ENCODE measurements at places on chromosomes 6 and 20. TPM values are rescaled to one million over a fixed set of nuclear protein-coding genes. Genes with fewer than 3 reads are reported as not detected.

IGF2R gene
- total RNA-seq = 53.3 TPM

NKX2-2 gene
- total RNA-seq = not detected

KCNK16 gene
- total RNA-seq = not detected

NMBR gene
- not detected for total RNA-seq

LST1 gene
- total RNA-seq = 9.5 TPM

CFAP61 gene
- total RNA-seq = not detected

REM1 gene
- total RNA-seq = not detected

BCAS1 gene
- 1.0 TPM for total RNA-seq

MAN1A1 gene
- 31.7 TPM for total RNA-seq

GRCh38 chr20:47780720-47781389 is 4.4 kb downstream of the SULF2 start:
- H3K27me3 ChIP-seq = no peaks in the 10 kb centered on the region
- H3K4me1 ChIP-seq = peaks cover 11% of the 10 kb centered on the region
- no peak for DNase-seq
- H3K36me3 ChIP-seq = peaks cover 1% of the 10 kb centered on the region
- no peak overlapping the region for H3K27ac ChIP-seq

DNA sequence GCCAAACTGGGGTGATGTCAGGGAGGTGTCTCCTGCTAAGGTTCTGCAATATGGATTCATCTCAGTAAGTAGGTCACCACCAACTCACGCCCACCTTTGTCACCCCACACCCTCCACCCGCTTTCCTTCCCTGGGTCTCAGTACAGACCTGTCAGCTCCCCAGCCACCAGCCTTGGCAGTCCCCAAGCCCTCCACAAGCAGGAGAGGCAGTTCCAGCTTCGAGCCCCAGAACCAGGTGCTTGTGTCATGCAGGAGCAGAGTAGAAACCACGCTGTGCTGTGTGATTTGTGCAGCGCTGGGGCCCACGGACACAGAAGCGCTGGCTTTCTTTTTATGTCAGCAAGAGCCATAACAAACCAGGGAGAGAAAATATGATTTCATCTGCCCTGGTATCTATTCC is 89.0 kb upstream of the CDH4 start:
- DNase-seq = no peak
- H3K36me3 ChIP-seq = no peaks in the 10 kb centered on the region
- no peaks in the 10 kb centered on the region for H3K27me3 ChIP-seq
- no peak overlapping the region for H3K27ac ChIP-seq

- H3K27ac ChIP-seq = no peak overlapping the region
- H3K36me3 ChIP-seq = no peaks in the 10 kb centered on the region
- no peaks in the 10 kb centered on the region for H3K27me3 ChIP-seq
- H3K4me3 ChIP-seq = peak overlapping the region; percentile 39
- H3K4me1 ChIP-seq = peaks cover 14% of the 10 kb centered on the region
Observed at GRCh38 chr6:16700202-16700915, 60.9 kb downstream of the ATXN1 start.

- H3K36me3 ChIP-seq = no peaks in the 10 kb centered on the region
- no peaks in the 10 kb centered on the region for H3K27me3 ChIP-seq
- no peak overlapping the region for H3K27ac ChIP-seq
- no peak for DNase-seq
- no peak overlapping the region for H3K4me3 ChIP-seq
Observed at GRCh38 chr20:38752029-38752428, 3.8 kb downstream of the ACTR5 start.

GRCh38 chr6:149508485-149508884 is 23.7 kb upstream of the ZC3H12D start:
- H3K4me3 ChIP-seq = no peak overlapping the region
- DNase-seq = no peak
- H3K27ac ChIP-seq = no peak overlapping the region

DNA sequence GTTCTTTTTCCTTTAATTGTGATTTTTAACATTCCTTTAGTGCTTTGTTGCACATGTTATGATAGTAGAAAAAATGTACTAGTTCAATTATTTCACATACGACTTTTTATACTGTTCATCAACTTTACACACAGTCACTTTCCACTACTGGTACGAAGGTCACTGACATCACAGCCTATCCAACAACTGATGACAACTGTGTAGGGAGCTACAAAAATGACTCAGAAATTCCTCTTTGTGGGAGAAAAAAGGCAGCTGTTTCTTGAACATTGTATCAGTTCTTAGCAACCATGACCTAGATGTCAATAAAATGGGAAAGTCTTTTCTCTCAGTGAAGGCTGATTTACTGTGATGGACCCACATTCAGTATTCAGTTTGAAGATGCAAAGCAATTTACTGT is 7.0 kb upstream of the ID4 start:
- no peaks in the 10 kb centered on the region for H3K27me3 ChIP-seq
- no peak overlapping the region for H3K4me3 ChIP-seq
- H3K4me1 ChIP-seq = no peaks in the 10 kb centered on the region
- no peak overlapping the region for H3K27ac ChIP-seq
- H3K36me3 ChIP-seq = no peaks in the 10 kb centered on the region
- no peak for DNase-seq

DNA sequence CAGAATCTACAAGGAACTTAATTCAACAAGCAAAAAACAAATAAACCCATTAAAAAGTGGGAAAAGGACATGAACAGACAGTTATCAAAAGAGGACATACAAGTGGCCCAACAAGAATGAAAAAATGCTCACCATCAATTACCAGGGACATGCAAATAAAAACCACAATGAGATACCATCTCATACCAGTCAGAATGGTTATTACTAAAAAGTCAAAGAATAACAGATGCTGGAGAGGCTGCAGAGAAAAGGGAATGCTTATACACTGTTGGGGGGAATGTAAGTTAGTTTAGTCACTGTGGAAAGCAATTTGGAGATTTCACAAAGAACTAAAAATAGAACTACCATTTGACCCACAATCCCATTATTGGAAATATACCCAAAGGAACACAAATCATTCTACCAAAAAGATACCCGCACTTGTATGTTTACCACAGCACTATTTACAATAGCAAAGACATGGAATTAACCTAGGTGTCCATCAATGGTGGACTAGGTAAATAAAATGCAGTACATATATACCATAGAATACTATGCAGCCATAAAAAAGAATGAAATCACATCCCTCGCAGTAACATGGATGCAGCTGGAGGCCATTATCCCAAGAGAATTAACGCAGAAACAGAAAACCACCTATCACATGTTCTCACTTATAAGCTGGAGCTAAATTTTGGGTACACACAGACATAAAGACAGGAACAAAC is 48.4 kb downstream of the RNGTT start:
- H3K27me3 ChIP-seq = no peaks in the 10 kb centered on the region
- DNase-seq = no peak
- H3K4me3 ChIP-seq = no peak overlapping the region
- no peak overlapping the region for H3K27ac ChIP-seq
- no peaks in the 10 kb centered on the region for H3K36me3 ChIP-seq

DNA sequence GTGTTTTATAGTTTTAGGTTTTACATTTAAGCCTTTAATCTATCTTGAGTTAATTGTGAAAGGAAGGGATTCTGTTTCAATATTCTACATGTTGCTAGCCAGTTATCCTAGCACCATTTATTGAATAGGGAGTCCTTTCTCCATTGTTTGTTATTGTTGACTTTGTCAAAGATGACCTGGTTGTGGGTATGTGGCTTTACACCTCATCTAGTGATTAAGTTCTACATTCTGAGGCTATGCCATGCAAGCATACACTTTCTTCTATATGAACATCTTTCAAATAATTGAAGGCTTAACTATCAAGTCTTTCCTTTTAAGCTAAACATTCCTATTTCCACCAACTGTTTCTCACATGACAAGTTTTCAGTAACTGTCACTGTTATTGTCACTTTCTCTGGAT is 46.1 kb downstream of the ME1 start:
- no peak for DNase-seq
- H3K27ac ChIP-seq = no peak overlapping the region
- H3K27me3 ChIP-seq = no peaks in the 10 kb centered on the region
- H3K4me3 ChIP-seq = no peak overlapping the region
- no peaks in the 10 kb centered on the region for H3K4me1 ChIP-seq
- H3K36me3 ChIP-seq = no peaks in the 10 kb centered on the region

GRCh38 chr20:1440024-1440423 is 26.6 kb downstream of the NSFL1C start:
- no peak overlapping the region for H3K4me3 ChIP-seq
- peaks cover 41% of the 10 kb centered on the region for H3K36me3 ChIP-seq
- peak; percentile 35 for DNase-seq
- no peak overlapping the region for H3K27ac ChIP-seq

DNA sequence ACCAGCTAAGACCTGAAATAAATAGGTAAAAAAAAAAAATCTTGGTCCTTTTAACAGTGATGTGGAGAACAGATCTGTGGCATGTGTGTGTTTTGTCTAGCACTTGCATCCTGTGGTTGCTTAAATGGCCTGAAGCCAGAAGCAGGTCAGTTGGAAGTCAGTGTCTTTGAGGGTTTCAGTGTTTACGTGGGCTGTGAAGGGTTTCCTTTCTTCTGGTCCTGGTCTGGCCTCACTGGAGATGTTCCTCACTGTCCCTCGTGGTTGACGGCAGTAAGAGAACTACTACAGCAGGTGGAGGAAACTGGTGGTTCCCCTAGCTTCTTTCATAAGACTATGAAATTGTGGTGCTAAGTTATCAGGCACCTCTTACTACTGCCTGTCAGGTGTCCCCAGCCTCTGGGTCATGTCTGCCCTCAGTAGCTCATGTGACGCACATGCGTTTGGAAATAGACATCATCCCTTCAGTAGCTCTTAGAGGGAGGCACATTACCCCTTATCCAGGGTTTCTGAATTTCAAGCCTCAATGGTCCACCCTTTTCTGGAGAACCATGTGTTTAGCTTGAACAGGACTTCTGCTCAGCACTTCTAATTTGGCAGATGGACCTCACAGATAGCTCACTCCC is 59.4 kb upstream of the SCP2D1 start:
- H3K36me3 ChIP-seq = no peaks in the 10 kb centered on the region
- no peak overlapping the region for H3K27ac ChIP-seq
- H3K4me1 ChIP-seq = peaks cover 6% of the 10 kb centered on the region

GRCh38 chr6:53796791-53797190 is 2.0 kb downstream of the LRRC1 start:
- no peak overlapping the region for H3K27ac ChIP-seq
- H3K4me1 ChIP-seq = peaks cover 25% of the 10 kb centered on the region
- no peak for DNase-seq
- H3K4me3 ChIP-seq = no peak overlapping the region
- no peaks in the 10 kb centered on the region for H3K27me3 ChIP-seq

GRCh38 chr20:32343439-32343838 is 14.7 kb upstream of the ASXL1 start:
- no peak overlapping the region for H3K27ac ChIP-seq
- H3K27me3 ChIP-seq = no peaks in the 10 kb centered on the region
- DNase-seq = no peak
- no peak overlapping the region for H3K4me3 ChIP-seq
- H3K4me1 ChIP-seq = no peaks in the 10 kb centered on the region

DNA sequence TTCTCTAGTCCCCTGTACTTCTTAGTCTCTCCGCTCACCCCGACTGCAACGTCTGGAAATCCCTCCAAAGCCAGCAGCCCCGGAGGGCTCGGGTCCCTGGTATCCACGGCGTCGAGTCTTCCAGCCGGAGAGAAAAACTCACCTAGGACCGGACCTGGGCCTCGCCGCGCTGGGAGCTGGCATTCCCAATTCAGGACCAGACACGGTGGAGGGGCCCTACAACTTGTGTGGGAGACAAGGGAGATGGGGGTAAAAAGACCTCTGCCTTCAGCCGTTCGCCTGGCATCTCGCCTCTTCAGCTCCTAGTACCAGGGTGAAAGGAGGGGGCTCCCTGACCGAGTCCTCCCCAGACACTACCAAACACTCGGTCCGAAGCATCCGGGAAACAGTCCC is 64.3 kb downstream of the GPX5 start:
- H3K4me1 ChIP-seq = peaks cover 20% of the 10 kb centered on the region
- no peak overlapping the region for H3K27ac ChIP-seq
- DNase-seq = peak; percentile 5
- H3K27me3 ChIP-seq = peaks cover 56% of the 10 kb centered on the region

DNA sequence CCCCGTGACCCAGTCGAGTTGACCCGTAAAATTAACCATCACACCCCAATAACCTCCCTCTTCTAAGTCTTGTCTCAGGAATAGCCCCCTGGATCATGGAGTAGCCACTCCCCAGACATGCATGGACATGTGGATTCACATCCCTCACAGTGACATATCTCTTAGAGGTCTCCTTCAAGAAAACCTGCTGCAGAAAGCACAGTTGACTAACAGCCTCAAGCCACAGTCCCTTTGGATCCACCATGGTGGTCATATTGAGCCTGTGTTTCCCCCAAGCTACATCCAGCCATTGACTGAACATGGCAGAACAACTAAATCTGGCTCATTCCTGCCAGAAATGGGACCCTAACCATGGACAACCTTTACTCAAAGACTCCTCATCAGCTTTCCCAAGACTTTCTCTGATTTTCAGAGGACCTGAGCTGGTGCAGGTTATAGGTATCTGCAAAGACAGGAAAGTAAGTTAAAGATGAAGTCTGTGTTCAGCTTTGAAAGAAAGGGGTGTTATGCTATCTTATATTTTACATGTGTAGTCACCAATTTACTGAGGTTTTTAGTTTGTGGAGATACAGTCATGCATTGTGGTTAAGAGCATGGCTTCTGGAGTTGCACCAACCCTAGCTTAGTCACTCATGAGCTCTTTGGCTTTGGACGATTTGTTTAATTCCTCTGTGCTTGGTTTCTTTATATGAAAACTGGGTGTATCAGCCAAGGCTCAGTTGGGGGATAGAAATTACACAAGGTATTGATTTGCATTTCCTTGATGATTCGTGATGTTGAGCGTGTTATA is 219.1 kb downstream of the MYLK4 start:
- H3K4me1 ChIP-seq = no peaks in the 10 kb centered on the region
- H3K27ac ChIP-seq = no peak overlapping the region
- no peaks in the 10 kb centered on the region for H3K27me3 ChIP-seq

GRCh38 chr6:21895555-21895954 is 302.0 kb downstream of the SOX4 start:
- DNase-seq = no peak
- no peaks in the 10 kb centered on the region for H3K27me3 ChIP-seq
- H3K4me3 ChIP-seq = no peak overlapping the region
- H3K27ac ChIP-seq = no peak overlapping the region
- no peaks in the 10 kb centered on the region for H3K4me1 ChIP-seq

GRCh38 chr20:61812845-61813485 is 252.7 kb downstream of the TAF4 start:
- no peak overlapping the region for H3K27ac ChIP-seq
- H3K27me3 ChIP-seq = no peaks in the 10 kb centered on the region
- H3K4me1 ChIP-seq = no peaks in the 10 kb centered on the region
- no peak overlapping the region for H3K4me3 ChIP-seq
- DNase-seq = no peak

- DNase-seq = no peak
- H3K4me1 ChIP-seq = peaks cover 41% of the 10 kb centered on the region
- H3K27me3 ChIP-seq = no peaks in the 10 kb centered on the region
- no peak overlapping the region for H3K27ac ChIP-seq
- H3K4me3 ChIP-seq = no peak overlapping the region
- H3K36me3 ChIP-seq = peaks cover 93% of the 10 kb centered on the region
Observed at GRCh38 chr20:50579511-50579910, 69.3 kb downstream of the PTPN1 start.

- no peak overlapping the region for H3K4me3 ChIP-seq
- H3K27ac ChIP-seq = no peak overlapping the region
- H3K4me1 ChIP-seq = no peaks in the 10 kb centered on the region
- H3K27me3 ChIP-seq = no peaks in the 10 kb centered on the region
- no peak for DNase-seq
Observed at GRCh38 chr6:100613656-100614055, 148.9 kb upstream of the SIM1 start.
